ENCODE measurements at places on chromosomes 11 and 22.

- DNase-seq = no peak
Observed at GRCh38 chr22:39652990-39653786, 82.6 kb downstream of the CACNA1I start.

- no peak for DNase-seq
Observed at GRCh38 chr11:125373426-125374391, 122.4 kb downstream of the FEZ1 start.

DNA sequence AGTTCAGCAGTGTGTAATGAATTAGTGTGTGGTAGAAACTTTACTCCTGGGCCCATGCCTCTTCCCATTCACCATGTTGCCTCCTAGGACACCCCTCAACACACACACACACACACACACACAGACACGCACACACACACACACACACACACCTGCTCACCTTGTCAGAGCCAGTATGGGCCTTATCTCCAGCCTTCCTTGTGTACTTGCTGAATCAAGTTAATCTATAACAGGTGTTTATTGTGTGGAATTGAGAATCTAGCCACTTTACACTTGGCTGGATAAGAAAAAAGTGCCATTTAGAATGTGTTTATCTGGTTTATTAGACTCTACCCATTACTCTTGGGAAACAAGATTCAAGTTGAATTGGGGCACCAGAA, 14.5 kb upstream of the ZDHHC13 start:
- DNase-seq = no peak

- DNase-seq = no peak
Observed at GRCh38 chr11:132073787-132074186, 703.4 kb downstream of the NTM start.

- no peak for DNase-seq
Observed at GRCh38 chr11:2167141-2168045, 4.2 kb downstream of the TH start.

GRCh38 chr11:57348636-57349313, 10.6 kb downstream of the P2RX3 start:
- no peak for DNase-seq
